ENCODE measurements at places on chromosomes 3 and 15.

GRCh38 chr3:61594144-61594963 is 33.0 kb downstream of the PTPRG start:
- no peak for DNase-seq

DNA sequence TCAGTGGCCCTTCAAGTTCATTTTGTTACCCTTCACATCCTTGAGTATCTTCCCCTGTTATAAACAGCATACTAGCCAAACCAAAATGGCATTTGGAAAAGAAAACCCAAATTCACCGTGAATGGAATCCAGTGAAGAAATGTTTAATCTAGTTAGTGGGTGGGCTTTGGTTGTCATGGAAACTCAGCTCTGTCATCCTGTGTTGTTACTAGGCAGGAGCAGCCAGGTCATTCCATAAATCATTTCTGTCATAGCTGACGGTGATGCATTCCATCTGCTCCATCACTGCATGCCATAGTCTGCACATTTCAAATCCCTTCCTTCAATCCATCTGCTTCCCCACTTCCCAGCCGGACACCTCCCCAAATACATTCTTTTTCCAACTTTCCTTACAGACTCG is 140.4 kb upstream of the CGNL1 start:
- DNase-seq = peak; percentile 90

DNA sequence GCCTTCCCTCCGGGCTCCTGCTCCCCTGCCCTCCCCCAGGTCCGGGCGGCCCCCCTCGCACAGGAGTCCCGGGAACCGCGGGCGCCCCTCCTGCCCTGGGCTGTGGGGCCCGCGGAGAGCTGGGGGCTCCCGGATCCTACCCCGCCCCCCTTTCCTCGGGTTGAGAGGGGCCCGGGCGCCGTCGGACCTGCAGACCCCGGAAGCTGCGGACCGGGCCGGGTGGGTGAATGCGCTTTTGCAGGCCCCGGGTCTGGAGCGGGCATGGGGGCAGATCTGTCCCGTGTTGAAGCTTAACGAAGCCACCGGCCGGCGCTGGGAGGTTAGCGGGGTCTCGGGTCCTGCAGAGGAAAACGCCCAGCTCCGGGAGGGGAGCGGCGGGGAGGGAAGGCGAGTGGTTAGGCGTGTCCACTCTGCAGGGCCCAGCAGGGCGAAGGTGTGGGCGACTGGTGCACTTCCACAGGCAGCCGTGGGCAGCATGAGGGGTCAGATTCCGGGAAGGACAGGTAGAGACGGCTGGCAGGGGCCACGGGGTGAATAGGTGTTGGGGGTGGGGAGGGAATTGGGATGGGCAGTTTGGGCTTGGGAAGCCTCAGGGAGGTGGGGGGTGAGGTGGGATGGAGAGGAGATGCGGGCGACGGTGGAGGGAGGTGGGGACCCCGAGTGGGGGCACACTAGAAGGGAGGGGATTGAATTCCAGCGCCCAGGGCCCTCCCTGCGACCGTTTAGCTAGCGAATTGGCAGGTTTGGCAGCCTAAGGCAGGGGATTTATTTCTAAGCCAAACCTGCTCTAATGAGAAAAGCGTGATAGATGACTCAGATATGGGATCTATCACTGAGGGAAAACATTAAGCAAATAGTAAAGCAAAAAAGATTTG is 635 bp downstream of the CD276 start:
- no peak for DNase-seq

DNA sequence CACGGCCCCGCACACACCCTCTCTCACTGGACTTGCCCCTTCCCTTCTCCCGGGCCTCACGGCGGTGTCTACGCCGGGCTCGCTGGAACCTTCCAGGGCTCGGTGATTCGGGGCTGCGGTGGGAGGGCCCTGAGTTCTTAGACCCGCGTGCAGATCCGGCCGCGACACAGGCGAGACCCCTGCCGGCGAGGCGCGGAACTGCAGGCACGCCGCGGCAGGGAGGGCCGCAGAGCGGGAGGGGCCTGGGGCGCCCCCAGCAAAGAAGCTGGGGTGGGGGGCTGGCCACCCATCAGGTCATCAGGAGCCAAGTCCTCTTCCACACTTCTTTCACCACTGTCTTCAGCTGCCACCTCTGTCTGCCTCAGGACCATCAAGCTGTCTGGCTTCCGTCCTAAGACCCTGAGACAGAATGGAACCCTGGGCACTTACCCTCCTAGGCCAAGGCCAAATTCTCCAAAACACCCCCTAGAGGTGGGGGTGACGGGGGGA is 164.5 kb downstream of the XXYLT1 start:
- peak; percentile 12 for DNase-seq

GRCh38 chr15:69446953-69447352 is 5.7 kb upstream of the RPLP1 start:
- DNase-seq = no peak

DNA sequence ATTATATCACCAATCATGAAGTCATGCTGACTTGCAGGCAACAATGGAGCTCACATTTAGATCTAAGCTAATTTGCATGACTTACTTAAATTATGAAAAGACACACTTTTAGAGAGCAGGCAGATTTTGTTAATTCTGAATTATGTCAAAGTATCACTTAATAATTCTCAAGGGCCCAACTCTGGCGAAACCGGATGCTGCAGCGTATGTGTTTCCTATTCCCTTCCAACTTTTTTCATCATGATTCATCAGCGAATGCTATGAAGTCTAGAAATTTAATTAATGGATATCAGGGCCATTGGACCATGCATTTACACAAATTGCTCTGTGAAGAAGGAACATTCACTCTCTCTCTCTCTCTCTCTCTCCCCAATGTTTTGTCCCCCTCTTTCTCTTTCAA is 63.5 kb upstream of the GOLGA8A start:
- DNase-seq = no peak

DNA sequence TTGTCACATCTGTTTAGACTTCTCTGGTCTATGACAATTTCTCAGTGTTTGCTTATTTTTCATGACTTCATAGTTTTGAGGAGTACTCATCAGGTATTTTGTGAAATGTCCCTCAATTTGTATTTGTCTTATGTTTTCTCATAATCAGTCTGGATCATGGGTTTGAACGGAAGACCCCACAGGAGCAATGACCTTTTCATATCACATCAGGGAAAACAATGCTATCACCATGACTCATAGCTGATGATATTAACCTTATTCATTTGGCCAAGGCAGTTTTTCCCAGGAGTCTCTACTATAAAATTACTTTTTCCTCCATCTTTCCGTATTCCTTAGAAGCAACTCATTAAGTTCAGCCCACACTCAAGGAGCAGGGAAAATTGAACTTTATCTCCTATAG is 32.7 kb downstream of the AADACL2 start:
- DNase-seq = peak; percentile 55

DNA sequence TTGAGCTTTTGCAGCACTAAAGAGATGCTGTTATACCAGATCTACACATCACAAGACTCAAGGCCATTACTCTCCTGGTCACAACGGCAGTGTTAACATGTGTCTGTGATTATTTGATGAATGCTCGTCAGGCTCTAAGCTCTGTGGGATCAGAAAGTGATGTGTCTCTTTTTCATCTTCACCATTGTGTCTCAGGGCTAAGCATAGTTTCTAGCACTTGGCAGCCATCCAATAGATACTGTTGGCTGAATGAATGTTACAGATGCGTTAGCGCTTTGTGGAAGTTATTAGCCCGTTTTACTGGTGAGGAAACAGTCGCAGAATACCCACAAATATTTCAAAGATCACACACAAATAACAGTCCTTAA is 1.2 kb upstream of the FAM81A start:
- DNase-seq = no peak

GRCh38 chr3:196634829-196635228 is 4.7 kb upstream of the NRROS start:
- DNase-seq = no peak

GRCh38 chr3:58131101-58131825 is 79.5 kb downstream of the DNASE1L3 start:
- DNase-seq = no peak

DNA sequence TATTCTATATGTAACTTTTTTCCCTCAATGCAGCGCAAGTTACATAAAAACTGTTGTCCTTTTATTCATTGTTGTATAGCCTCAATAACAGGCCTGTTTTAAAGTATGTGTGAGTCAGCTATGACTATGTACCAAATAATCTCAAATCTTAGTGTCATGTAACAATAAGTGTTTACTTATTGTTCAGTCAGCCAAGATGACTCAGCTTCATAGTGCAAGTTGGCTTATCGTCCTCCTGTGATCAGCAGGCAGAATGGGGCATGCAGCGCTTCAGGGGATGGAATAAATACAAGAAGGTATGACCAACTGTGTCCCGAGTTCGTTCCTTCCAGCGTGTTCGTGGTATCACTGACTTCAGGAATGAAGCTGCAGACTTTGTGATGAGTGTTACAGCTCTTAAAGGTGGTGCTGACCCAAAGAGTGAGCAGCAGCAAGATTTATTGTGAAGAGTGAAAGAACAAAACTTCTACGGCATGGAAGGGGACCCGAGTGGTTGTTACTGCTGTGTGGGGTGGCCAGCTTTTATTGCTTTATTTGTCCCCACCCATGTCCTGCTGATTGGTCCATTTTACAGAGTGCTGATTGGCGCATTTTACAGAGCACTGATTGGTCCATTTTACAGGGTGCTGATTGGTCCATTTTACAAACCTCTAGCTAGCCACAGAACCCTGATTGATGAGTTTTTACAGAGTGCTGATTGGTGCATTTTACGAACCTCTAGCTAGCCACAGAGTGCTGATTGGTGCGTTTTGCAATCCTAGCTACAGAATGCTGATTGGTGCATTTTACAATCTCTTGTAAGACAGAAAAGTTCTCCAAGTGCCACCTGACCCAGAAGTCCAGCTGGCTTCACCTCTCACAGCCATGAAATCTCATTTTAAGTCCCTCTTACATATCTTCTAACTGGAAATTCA is 1016.0 kb downstream of the MCTP2 start:
- peak; percentile 88 for DNase-seq

- no peak for DNase-seq
Measured at GRCh38 chr3:44421280-44421679, 56.2 kb downstream of the ZNF445 start.

DNA sequence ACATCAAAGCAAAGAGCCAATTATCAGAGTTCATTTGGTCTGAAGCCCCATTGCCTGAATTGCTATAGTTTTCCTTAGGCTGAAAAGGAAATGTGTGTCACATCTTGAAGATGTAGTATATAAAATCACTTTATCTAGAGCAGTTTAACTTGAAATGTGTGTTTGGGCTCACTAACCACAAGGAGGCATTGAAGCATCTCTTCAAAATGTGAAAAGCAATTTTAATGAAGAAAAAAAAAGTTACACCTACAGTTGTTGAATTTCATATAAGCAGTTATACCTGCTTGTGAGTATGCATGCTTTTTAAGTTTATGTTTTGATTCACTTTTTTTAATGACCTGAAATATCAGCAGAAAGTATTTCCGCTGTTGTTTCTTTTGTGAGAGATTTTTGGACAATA is 129.3 kb downstream of the IQCH start:
- no peak for DNase-seq

- no peak for DNase-seq
Measured at GRCh38 chr15:59976480-59977271, 27.4 kb upstream of the FOXB1 start.

- no peak for DNase-seq
Measured at GRCh38 chr3:128554465-128555097, 61.6 kb upstream of the GATA2 start.

GRCh38 chr3:131526801-131527347 is 24.1 kb upstream of the MRPL3 start:
- DNase-seq = no peak

- no peak for DNase-seq
Measured at GRCh38 chr3:18344306-18345014, 80.7 kb downstream of the SATB1 start.

- no peak for DNase-seq
Measured at GRCh38 chr3:129181819-129182218, 1.9 kb downstream of the CNBP start.

GRCh38 chr3:149971403-149972075 is 844 bp upstream of the PFN2 start:
- peak; percentile 66 for DNase-seq

DNA sequence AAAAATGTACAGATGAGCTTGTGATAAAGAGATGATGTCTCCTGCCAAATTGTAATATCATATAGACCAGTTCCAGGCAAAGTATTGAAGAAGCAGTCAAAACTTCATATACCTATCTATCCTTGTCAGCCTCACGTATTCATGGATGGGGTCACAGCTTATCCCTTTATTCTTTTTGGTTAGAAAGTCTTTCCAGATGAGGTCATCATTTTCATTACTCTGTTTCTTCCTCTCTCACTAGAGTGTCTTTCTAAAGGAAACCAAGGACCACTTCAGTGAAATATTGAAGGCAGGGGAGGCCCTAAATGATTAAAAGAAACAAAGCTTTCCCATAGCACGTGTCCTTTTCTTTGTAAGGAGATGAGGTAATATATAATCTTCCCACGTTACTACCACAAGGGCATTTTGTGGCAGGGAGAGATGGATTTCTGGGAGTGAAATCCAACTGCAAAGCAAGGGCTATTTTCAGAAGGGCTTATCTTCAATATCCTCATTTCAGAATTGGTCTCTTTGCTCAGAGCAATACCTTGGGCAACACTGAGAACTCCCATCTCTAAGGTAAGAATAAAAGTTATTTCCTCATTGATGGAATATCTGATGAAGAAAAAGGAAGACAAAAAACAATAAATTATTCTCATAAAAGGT is 260.2 kb downstream of the TIGIT start:
- no peak for DNase-seq

DNA sequence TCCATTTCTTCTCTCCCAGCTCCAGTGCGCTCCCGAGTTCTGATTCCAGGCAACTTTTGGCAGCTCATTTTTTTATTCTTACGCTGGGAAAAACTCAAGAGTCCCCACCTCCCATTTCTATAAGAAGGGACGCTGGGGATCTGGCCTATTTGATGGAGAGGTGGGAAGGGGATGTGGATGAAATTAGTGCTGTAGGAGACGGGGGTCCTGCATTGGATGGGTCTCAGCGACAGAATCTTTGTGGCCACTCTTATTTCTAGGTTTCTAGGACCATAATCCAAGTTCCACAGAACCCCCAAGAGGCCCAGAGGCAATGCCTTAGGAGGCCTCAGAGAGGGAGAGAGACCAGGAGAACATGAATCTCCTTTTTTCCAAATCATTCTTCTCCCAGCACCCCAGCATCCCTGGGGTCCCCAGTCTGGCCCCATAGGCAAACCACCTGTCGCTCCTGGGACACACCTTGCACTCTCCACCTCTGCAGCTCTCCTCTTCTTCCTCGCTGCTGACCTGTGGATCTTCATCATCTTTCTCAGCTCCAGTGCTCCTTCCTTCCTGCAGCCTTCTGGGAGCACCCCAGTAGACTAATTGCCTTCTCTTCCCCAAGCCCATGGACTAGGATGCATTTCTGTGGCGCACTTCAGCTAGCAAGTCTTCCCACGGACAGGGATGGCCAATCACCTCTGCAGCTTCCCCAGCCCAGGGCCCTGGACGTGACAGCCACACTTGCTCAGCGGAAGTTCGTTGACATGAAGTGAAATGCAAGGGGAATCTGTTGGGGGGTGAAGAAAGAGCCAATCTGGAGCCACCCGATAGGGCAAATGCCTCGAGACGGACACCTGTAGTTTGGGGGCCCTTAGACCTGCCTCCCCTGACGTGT is 100.1 kb upstream of the ALDH1A3 start:
- DNase-seq = no peak

- no peak for DNase-seq
Measured at GRCh38 chr3:2623436-2623835, 486.7 kb downstream of the IL5RA start.
